T-cell (primary cell): ENCODE measurements at places on chromosomes 4 and X.

GRCh38 chr4:108849611-108850168 is 86.8 kb upstream of the ETNPPL start:
- no peaks in the 10 kb centered on the region for H3K27me3 ChIP-seq
- no peaks in the 10 kb centered on the region for H3K36me3 ChIP-seq
- no peaks in the 10 kb centered on the region for H3K4me1 ChIP-seq
- no peak overlapping the region for H3K27ac ChIP-seq
- H3K4me3 ChIP-seq, result peak overlapping the region; percentile 2

DNA sequence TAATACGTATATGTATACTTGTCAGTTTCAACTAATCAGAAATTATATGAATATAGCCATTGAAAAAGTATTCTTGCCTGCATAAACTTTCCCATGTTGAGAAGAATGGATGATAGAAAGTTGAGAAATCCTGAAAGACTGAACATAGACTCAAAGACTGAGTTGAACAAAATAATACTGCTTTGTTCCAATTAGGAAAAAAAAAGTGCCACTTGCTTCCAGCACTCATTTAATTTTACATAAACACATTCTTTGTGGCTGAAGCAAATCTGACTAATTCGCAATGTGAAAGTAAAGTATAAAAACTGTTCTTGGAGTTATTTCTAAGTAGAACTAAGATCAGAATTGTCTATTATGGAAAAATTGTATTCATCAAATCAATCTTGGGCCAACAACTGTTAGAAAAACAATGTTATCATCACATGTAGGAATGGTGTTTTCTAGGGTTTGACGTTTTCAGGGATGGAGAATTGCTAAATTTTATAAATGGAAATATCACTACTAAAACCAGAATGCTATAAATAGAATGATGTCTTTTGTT is 2334.6 kb downstream of the PCDH7 start:
- no peaks in the 10 kb centered on the region for H3K4me1 ChIP-seq
- DNase-seq, result no peak

GRCh38 chrX:16977771-16978170 is 31.3 kb downstream of the REPS2 start:
- no peaks in the 10 kb centered on the region for H3K36me3 ChIP-seq
- no peak for DNase-seq
- no peak overlapping the region for H3K27ac ChIP-seq
- no peak overlapping the region for H3K4me3 ChIP-seq

- no peak overlapping the region for H3K27ac ChIP-seq
- no peaks in the 10 kb centered on the region for H3K36me3 ChIP-seq
- DNase-seq, result peak; percentile 80
Observed at GRCh38 chr4:83252782-83253405, 31.7 kb downstream of the COQ2 start.

- DNase-seq, result no peak
- no peaks in the 10 kb centered on the region for H3K27me3 ChIP-seq
- no peaks in the 10 kb centered on the region for H3K4me1 ChIP-seq
- no peak overlapping the region for H3K4me3 ChIP-seq
Observed at GRCh38 chr4:86159216-86159615, 200.6 kb downstream of the MAPK10 start.

DNA sequence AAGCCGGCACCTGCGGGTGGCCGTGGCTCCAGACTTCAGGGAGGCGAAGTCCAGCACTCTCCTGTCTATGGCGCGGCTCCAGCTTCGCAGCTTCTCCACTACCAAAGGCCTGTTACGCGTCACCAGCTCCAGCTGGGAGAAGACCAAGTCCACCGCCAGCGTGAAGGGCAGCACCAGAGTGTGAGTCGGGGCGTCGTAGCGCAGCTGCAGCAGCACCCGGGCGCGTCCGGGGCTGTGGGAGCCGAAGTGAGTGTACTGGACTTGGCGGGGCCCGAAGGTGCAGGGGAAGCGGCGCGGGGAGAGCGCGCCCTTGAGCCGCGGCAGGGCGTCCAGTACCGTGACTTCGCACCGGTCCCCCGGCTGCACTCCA is 444 bp downstream of the FREM3 start:
- no peak for DNase-seq
- H3K36me3 ChIP-seq, result no peaks in the 10 kb centered on the region
- no peak overlapping the region for H3K27ac ChIP-seq
- H3K4me3 ChIP-seq, result peak overlapping the region; percentile 59
- peaks cover 31% of the 10 kb centered on the region for H3K27me3 ChIP-seq
- peaks cover 2% of the 10 kb centered on the region for H3K4me1 ChIP-seq

DNA sequence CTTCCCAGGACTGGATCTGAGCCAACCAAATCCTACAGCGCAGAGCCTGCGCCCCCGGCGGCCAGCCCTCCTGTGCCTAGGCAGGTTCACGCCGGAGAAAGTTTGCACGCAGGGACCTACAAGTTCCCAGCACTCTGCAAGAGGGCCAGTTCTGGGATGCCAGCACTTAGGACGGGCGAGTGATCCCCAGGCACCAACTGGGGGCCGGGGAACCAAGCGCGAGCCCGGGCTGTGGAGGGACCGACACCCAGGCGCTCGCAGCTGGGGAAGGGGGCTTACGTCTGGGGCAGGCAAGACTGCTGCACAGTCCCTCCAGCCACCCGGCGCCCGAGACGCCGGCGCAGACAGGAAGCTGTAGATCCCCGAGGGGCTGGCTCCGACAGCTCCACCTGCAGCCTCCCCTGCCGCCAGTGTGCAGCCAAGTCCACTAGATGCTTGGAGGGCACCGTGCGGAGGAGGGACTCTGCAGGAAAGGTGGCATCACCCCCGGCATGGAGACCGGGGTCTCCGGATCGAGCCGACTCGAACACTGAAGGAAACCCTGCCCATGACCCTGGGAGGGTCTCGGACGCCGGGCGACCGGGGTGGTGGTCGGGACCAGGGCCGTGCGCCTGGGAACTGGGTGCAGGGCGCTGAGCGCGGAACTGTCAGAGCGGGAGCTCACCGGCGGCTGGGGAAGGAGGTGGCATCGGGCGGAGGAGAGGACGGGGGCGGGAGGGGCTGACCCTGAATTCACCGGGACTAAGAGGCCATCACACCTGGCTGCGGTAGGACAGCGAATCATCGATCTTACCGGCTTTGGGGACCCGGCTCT is 566 bp downstream of the CORIN start:
- peaks cover 4% of the 10 kb centered on the region for H3K27me3 ChIP-seq
- H3K4me3 ChIP-seq, result peak overlapping the region; percentile 58
- peaks cover 27% of the 10 kb centered on the region for H3K4me1 ChIP-seq
- DNase-seq, result peak; percentile 32
- H3K27ac ChIP-seq, result no peak overlapping the region

- H3K4me1 ChIP-seq, result no peaks in the 10 kb centered on the region
- no peak overlapping the region for H3K4me3 ChIP-seq
- DNase-seq, result no peak
- no peaks in the 10 kb centered on the region for H3K27me3 ChIP-seq
- H3K27ac ChIP-seq, result no peak overlapping the region
Observed at GRCh38 chr4:143743591-143743990, 43.1 kb upstream of the FREM3 start.

GRCh38 chrX:155632431-155633100 is 19.8 kb upstream of the TMLHE start:
- peak overlapping the region; percentile 49 for H3K27ac ChIP-seq
- DNase-seq, result no peak
- peak overlapping the region; percentile 21 for H3K4me3 ChIP-seq
- H3K36me3 ChIP-seq, result no peaks in the 10 kb centered on the region
- H3K4me1 ChIP-seq, result no peaks in the 10 kb centered on the region

- no peaks in the 10 kb centered on the region for H3K27me3 ChIP-seq
- no peak overlapping the region for H3K4me3 ChIP-seq
- H3K36me3 ChIP-seq, result no peaks in the 10 kb centered on the region
- H3K4me1 ChIP-seq, result no peaks in the 10 kb centered on the region
- DNase-seq, result no peak
Observed at GRCh38 chrX:39519566-39520301, 578.0 kb downstream of the BCOR start.

- H3K4me3 ChIP-seq, result no peak overlapping the region
- no peak overlapping the region for H3K27ac ChIP-seq
- DNase-seq, result no peak
- H3K4me1 ChIP-seq, result peaks cover 12% of the 10 kb centered on the region
- H3K27me3 ChIP-seq, result no peaks in the 10 kb centered on the region
Observed at GRCh38 chr4:147789596-147789995, 57.7 kb downstream of the ARHGAP10 start.

- H3K4me1 ChIP-seq, result peaks cover 15% of the 10 kb centered on the region
- H3K36me3 ChIP-seq, result no peaks in the 10 kb centered on the region
- no peak overlapping the region for H3K27ac ChIP-seq
Observed at GRCh38 chr4:168515222-168516011, 18.6 kb downstream of the PALLD start.

DNA sequence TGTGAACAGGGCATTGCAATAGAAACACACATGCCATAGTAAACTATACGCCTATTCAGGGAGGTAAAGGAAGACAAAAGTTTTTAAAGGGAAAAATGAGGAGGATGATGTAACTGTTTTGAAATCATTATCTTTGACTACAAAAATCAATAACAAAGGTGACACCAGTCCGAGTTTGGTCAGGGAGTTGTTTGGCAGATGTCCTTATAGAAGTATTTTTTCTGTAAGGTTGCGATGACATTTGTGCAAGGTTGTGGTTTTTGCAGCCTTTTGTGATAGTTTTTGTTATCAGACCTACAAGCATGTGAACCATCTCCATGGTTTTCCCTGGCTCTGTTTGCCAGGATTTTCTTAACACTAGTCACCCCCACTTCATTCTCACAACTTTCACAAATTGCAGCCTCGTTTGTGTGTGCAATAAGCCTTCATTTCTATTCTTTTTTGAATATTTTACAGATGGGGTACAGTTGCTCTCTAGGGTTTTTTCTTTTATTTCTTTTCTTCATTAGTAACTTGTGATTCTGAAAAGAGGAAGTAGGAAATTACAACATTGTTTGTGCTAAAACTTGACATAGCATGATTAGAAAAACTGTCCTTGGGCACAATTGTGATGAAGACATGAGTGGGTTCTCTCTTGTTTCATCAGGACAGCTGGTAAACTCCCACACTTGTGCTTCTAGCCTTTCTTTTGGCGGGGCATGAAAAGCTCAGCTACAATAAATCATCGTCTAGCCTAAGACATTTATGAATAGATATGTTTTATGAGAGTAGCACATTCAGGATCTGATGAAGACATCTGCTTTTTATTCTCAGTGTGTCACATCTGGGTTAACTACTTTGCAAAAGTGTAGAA is 60.2 kb upstream of the PNPLA4 start:
- H3K27me3 ChIP-seq, result no peaks in the 10 kb centered on the region
- no peaks in the 10 kb centered on the region for H3K4me1 ChIP-seq
- H3K27ac ChIP-seq, result no peak overlapping the region
- no peak for DNase-seq
- H3K36me3 ChIP-seq, result no peaks in the 10 kb centered on the region

DNA sequence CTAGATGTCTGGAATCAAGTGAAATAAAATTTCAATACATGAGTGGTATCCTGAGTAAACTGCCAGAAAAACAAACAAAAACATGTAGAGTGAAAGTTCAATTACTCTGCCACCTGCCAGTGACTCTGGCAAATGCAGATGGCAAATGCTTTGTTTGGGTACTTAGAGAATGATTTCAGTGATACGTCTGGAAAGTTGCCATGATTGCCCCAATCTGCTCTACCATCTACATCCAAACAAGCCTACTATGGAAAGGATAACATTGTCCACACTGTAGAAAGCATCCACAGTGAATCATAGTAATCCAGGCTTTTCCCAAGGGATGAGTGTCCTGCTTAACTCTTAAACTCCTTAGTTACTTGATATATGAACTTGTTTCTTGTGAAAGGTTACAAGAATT is 3.4 kb downstream of the SPATA4 start:
- DNase-seq, result no peak
- H3K4me1 ChIP-seq, result peaks cover 8% of the 10 kb centered on the region
- no peak overlapping the region for H3K4me3 ChIP-seq
- no peaks in the 10 kb centered on the region for H3K36me3 ChIP-seq
- H3K27me3 ChIP-seq, result no peaks in the 10 kb centered on the region

DNA sequence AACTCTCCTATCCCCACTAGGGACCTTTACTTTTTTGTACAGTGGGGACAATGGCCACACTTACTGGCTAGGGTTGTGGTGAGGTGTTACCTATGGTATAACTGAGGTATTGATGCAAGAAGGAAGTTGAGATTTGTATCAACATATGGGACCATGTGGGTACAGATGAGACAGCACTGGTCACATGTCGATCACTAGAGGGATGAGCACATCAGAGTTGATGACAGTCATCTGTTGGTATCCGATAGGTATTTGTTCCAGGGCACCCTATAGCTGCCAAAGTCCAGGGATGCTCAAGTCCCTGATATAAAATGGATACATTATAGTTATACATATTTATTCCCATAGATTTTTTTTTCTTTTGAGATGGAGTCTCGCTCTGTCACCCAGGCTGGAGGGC is 12.6 kb upstream of the SLC10A3 start:
- H3K27me3 ChIP-seq, result no peaks in the 10 kb centered on the region
- no peaks in the 10 kb centered on the region for H3K4me1 ChIP-seq
- H3K27ac ChIP-seq, result no peak overlapping the region
- H3K4me3 ChIP-seq, result no peak overlapping the region

DNA sequence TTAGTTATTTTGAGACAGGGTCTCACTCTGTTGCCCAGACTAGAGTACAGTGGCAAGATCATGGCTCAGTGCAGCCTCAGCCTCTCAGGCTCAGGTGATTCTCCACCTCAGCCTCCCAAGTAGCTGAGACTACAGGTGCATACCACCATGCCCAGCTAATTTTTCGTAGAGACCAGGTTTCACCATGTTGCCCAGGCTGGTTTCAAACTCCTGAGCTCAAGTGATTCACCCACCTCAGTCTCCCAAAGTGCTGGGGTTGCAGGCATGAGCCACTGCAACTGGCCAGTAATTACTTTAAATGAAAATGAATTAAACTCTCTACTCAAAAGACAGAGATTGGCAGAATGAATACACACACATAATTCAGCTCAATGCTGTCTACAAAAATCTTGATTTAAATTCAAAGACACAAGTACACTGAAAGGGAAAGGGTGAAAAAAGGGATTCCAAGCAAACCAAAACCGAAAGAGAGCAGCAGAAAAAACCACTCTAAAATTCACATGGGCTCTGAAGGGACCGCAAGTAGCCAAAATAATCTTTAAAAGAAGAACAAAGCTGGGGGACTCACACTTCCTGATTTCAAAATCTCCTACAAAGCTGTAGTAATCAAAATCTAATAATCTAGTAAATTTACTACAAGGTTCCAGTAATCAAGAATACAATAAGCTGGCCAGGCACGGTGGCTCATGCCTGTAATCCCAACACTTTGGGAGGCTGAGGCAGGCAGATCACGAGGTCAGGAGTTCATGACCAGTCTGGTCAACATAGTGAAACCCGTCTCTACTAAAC is 11.8 kb upstream of the SPON2 start:
- H3K27me3 ChIP-seq, result no peaks in the 10 kb centered on the region
- H3K4me1 ChIP-seq, result no peaks in the 10 kb centered on the region
- no peaks in the 10 kb centered on the region for H3K36me3 ChIP-seq

GRCh38 chr4:33772582-33772981 is 2471.7 kb downstream of the ARAP2 start:
- DNase-seq, result no peak
- H3K27me3 ChIP-seq, result no peaks in the 10 kb centered on the region
- H3K4me1 ChIP-seq, result no peaks in the 10 kb centered on the region
- H3K4me3 ChIP-seq, result no peak overlapping the region

GRCh38 chrX:148555101-148555500 is 54.7 kb downstream of the AFF2 start:
- no peaks in the 10 kb centered on the region for H3K36me3 ChIP-seq
- DNase-seq, result no peak
- no peaks in the 10 kb centered on the region for H3K4me1 ChIP-seq
- no peaks in the 10 kb centered on the region for H3K27me3 ChIP-seq
- H3K4me3 ChIP-seq, result no peak overlapping the region
- H3K27ac ChIP-seq, result no peak overlapping the region
